ENCODE measurements at places on chromosomes 3 and 15.

DNA sequence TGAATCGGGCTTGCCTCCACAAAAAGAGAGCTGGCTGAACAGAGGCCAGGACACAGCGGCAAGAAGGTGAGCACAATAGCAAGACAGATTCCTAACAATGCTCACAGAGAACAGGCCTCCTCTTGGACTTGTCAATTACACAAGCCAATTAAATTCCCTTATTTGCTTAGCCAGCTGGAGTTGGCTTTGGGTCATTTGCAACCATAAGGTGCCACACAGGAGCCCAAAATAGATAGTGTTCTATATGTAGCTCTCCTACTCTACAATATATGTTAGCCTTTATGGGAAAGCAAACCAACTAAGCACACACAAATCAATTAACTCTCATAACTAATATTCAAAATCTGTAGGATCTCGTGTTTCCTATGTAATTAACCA is 335.6 kb downstream of the FOXP1 start:
- DNase-seq: no peak

- no peak for DNase-seq
Observed at GRCh38 chr3:99730870-99731269, 86.8 kb upstream of the CMSS1 start.

GRCh38 chr3:157639756-157640426 is 136.7 kb upstream of the VEPH1 start:
- no peak for DNase-seq

- DNase-seq: no peak
Observed at GRCh38 chr3:86744051-86744450, 246.9 kb downstream of the VGLL3 start.

GRCh38 chr15:81780966-81781365 is 264.9 kb downstream of the MEX3B start:
- DNase-seq: no peak

DNA sequence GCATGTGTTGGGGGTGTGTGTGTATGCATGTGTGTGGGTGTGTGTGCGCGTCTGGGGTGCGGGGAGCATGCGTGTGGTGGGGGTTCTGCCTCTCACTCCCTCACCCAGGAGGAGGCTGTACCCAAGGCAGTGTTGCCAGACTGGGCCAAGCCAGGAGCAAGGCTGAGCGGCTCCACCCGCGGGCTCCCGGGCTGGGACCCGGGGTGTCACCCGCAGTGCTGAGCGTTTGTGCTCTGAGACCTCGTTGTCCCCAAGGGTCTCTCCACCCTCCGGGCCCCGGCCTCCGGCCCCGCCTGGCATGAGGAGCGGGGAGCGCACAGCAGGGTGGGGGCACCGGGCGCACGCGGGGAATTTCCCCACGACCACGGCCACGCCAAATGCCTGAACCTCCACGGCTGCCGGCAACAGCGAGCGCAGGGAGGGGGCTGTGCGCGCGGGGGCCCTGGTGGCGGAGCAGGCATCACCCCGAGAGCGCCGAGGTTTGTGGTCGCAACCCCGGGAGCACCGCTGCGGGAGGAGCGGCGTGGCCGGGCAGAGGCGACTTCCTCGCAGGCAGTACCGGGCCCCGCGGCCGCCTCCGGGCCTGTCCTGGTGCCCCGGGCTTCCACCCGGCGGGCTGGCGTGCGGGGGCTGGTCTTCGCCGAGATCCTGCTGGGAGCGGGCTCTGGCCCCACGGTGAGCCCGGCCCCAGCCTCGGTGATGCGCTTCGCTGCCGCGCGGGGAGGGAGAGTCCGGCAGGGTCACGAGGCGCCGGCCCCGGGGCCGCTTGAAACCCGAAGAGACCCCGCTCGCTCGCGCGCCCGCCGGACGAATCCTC is 7.4 kb upstream of the OCA2 start:
- DNase-seq: peak; percentile 51

- no peak for DNase-seq
Observed at GRCh38 chr3:54434756-54435155, 312.4 kb downstream of the CACNA2D3 start.

DNA sequence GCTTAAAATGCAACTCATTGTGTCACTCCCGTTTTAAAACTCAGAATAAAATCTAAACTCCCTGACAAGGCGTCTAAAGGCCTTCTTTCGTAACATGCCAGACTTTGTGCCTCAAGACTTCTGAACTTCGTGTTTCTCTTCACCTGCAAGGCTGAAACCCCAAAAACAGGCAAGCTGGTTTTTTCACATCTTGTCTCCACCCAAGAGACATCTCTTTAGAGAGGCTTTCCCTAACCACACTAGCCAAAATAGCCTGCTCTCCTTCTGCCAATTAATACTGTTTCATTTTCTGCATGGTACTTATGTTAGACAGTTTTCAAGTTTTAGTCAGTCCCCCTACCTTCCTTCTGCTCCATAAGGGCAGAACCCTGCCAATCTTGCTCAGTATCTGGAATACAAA is 41.6 kb downstream of the RAF1 start:
- DNase-seq: no peak

DNA sequence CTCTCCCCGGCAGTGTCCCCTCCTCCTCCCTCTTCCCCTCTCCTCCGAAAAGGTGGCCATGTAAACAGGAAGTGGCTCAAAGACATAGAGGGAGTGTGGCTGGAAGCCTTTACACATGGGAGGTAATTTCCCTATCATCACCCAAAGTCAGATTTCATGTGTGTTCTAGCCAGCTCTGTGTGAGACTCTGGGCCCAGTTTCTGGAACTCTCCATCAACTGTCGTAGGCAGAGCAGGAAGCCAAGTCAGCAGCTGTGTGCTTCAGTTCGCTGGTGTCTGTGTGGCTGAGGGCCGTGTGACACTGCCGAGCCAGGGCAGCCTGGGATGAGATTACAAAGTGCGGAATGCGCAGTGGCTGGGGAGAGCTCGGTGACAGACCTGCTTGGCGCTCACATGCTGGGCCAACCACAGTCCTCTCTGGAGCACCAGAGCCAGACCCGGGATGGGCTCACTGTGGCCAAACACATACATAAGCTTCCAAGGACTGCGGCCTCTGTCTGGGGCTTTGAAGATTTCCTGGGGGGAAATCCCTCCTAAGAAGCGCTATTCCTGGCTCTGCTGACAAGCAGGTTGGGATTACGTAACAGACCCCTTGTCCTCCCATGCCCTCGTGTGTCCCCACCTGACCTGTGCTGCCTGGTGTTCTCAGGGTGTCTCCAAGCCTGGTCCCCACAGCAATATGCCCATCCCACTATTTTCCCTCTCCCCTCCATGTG is 50.7 kb downstream of the UMPS start:
- DNase-seq: no peak

- no peak for DNase-seq
Observed at GRCh38 chr3:196023947-196024346, 57.9 kb downstream of the TFRC start.

GRCh38 chr15:57924598-57924997 is 140.9 kb downstream of the ALDH1A2 start:
- no peak for DNase-seq

- peak; percentile 43 for DNase-seq
Observed at GRCh38 chr15:73464602-73465001, 21.6 kb downstream of the REC114 start.

DNA sequence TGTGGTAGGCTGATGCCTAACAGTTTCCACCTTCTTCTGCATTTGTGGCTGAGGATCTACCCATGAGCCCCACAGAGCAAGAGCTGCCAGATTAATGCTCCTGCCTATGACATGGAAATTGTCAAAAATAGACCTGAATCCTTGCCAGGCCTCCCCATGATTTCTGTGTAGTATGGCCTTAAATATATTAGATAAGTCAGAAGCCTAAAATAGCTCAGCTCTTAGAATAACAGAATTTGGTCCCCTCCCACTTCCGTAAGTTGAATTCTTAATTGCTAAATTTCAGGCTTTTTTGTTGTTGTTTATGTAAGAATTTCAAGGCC is 129.0 kb downstream of the SERPINI1 start:
- DNase-seq: no peak

- DNase-seq: peak; percentile 60
Observed at GRCh38 chr3:30747771-30748281, 141.4 kb downstream of the TGFBR2 start.

- DNase-seq: no peak
Observed at GRCh38 chr15:101810876-101811275, 1.1 kb upstream of the OR4F15 start.

DNA sequence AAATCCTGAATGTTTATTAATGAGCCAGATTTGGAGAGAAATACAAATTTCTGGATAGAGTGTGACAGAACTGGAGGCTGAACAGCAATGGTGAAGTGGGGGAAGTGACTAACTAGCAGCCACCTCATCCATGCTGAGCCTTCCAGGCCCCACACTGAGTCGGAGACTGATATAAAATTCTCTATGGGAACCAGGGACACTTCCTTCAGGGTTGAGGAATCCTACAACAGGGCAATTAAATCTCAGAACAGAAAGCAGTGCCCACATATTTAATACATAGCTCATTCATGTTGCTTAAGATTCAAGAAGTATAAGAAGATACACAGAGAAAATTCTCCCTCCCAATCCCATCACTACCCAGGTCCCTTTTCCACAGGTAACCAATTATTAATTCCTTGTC is 49.3 kb downstream of the HACD2 start:
- no peak for DNase-seq

DNA sequence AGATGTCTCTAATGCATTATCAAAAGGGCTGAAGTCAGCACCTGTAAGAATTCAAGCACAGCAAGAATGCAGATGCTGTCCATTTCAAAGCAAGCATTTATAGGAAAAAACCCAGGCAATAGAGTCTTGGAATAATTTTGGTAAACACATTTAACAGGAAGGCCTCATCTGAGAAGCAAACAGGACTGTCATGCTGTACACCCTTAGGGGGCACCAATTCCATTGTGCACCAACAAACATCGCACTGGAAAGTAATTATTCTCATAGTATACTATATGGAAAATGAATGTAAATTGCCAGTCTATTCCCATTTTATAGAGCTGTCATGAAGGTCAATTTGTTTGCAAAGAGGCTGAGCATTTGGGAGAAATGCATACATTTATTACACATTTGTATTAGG is 247.3 kb upstream of the SUCLG2 start:
- no peak for DNase-seq

DNA sequence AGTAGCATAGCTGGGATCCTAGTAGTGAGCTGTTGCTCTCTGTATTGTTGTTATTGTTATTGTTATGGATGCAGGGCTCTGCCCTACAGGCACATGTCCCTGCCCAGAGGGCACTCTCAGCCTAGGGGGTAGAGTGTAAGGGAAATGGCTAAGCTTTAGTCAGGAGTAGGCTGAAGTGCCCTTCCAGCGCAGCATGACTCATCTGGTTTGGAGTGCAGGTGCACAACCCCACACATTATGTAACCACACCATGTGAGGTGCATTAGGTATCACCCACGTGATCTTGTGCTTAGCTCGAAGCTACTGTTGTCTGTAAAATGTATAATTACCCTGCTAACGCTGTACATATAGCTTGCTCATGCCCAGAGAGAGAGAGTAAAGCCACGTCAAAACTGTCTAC is 48.3 kb upstream of the TIPARP start:
- DNase-seq: no peak

DNA sequence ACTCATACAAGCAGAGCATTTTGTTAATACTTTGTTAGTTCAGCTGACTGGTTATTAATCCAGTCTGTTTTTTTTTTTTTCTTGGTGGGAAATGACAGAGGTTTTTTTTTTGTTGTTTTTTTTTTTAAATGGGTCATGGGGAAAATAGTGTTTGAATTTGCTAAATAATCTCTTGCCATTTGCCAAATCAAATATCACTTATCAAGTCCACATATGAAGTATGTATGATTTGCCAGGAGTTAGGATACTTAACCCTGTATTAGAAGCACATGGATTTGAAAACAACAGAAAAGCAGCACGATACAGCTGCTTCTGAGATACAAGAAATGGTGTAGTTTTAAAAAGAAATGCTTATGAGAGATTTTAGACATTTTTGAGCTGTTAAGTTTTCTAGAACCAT is 21.6 kb downstream of the P2RY14 start:
- no peak for DNase-seq

- peak; percentile 90 for DNase-seq
Observed at GRCh38 chr3:149575213-149575960, 82.4 kb downstream of the WWTR1 start.

GRCh38 chr3:5160321-5160720 is 27.2 kb upstream of the EDEM1 start:
- no peak for DNase-seq

GRCh38 chr3:124459678-124460077 is 270.6 kb upstream of the UMPS start:
- DNase-seq: no peak

DNA sequence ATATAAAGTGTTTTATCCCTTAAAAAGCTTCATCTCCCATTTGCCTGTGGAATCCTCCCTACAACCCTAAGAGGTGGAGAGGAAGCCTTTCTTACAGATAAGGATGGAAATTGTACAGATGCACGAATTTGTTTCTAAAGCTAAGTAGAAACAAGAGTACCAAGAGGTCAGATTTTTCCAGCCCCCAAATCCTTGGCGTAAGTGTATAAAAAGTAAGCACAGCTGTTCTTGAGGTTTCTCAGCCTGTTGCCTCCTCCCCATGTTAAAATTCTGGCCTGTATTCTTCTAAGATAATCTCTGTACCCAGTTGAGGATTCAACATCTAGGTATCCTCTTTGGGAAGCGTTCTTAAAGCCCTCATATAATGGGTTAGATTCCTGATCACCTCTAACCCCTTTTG is 34.9 kb downstream of the RAB7A start:
- DNase-seq: no peak

GRCh38 chr15:74220475-74221248 is 15.5 kb upstream of the CCDC33 start:
- DNase-seq: no peak

DNA sequence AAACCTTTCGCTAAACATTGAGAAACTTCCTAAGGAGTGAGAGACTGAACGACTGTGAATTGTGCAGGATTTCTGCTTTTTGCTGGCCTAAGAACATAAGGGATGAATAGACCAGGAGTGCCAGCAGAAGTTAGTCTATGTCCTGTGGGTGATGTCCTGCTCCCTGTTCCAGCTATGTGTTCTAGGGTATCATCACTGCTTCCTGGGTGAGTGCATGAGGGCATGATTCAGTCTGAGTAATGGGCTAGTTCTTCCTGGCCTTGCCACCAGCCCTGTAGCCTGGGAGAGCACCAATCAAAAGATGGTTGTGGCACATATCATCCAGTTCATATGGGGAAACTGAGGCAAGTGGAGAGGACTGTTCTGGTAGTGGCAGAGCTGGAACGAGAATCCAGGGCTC is 153.9 kb upstream of the TPM1 start:
- DNase-seq: no peak

- DNase-seq: no peak
Observed at GRCh38 chr3:170600005-170600624, 14.2 kb upstream of the SLC7A14 start.

DNA sequence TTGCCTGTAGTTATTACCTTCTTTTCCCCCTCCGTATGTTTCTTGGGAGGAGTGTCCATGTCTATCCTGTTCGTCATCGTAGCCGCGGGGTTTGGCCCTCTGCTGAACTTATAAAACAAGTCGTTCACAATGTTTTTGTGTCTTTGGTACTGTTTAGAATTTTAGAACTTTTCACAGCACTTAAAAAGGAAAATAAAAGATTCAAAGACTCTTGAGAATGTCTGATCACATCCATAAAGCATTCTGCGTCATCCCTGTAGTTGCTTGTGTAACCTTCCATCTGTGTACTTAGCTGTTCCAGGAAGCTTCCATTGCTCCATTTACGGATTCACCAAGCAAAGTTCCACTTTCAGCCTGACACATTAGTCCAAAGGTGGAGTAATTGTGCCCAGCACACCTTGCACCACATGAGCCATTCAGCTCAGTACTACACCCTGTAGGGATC is 677.1 kb upstream of the NR2F2 start:
- DNase-seq: no peak

Measured in A549 (cell line).